M059J (cell line): ENCODE measurements at places on chromosomes 1 and 21. TPM values are rescaled to one million over a fixed set of nuclear protein-coding genes. Genes with fewer than 3 reads are reported as not detected.

GRCh38 chr21:19018529-19018928 is 614.9 kb upstream of the TMPRSS15 start:
- DNase-seq, result no peak

The CYB561D1 gene
- total RNA-seq, result 6.6 and 8.0 TPM in 2 replicates

The IRF6 gene
- total RNA-seq, result 0.39 and 0.47 TPM in 2 replicates

DNA sequence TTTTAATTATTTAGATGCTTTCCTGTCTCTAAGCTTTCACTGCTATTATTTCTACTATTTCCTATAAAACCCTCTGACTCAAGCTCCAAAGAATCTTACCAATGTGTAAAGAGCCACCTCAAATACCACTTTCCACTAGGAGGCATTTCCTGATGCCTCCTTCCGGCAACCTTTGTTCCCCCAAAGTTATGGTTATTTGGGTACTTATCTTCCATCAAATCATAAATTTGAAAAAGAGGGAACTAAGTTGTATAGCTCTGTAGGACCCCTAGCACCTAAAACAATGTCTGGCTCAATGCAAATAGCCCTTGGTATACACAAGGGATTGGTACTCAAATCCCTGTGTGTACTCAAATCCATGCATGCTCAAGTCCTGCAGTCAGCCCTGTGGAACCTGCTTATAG is 79.6 kb downstream of the NME7 start:
- DNase-seq, result peak; percentile 83

- DNase-seq, result no peak
Observed at GRCh38 chr1:207919523-207920170, 8.7 kb upstream of the CD34 start.
